ENCODE measurements at places on chromosomes 12 and 14.

- no peak for DNase-seq
Observed at GRCh38 chr12:4039931-4040330, 166.7 kb upstream of the PARP11 start.

DNA sequence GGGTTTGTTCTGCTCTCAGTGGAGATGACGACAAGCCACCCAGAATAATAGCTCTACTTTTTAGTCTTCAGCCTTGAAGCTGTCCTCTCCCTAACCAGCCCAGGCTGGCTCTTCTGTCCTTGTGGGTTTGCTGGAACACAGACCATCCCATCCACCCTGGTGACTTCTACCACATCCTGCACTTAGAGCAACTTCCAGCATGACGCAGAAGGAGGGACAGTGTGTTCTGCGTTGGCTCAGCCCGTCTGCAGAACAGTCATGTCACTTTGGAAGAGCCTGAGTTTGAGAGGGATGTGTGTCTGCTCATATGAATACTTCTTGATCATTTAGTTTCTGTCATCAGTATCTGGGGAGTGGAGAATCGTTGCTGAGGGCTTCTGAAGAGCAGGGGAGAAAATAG is 198.0 kb downstream of the CACNA1C start:
- DNase-seq, result no peak

- DNase-seq, result no peak
Observed at GRCh38 chr14:100348253-100348729, 25.2 kb downstream of the SLC25A47 start.

GRCh38 chr14:97275276-97275675 is 478.1 kb downstream of the VRK1 start:
- no peak for DNase-seq

DNA sequence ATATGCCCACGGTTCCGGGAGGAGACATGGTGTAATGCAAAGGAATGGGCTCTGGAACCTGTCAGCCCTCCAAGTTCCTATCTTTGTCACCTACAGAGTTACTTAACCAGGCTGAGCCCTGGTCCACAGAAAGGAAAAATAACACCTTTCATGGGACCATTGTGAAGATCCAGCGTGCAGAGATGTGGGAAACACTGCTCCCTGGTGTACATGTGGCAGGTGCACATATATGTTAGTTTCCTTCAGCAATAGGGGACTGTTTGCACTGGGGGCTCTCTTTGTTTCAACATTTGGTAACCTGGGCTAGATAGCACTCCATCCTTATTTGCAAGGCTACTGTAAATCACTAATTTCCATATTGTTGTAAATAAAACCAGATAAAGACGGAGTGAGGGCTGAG is 72.3 kb downstream of the ANO2 start:
- no peak for DNase-seq

GRCh38 chr12:79299447-79300198 is 391.1 kb downstream of the PAWR start:
- DNase-seq, result no peak

DNA sequence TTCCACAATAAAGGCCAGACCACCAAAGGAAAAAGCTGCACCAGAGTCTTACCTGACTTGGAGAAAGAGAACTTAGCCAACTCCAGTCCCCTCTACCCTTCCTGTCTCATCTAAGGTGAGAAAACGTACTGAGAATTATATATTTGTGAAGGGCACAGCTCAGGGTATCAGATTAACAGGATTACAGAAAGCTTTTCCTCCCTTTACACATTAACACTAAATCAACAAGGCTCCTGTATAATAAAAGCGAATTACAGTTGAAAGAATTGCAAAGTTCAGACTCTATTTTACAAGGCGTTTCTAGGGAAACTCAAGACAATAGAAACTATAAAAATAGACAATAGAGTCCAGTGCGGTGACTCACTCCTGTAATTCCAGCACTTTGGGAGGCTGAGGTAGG is 82.7 kb upstream of the RPL10L start:
- DNase-seq, result no peak

- DNase-seq, result no peak
Observed at GRCh38 chr12:111100003-111100402, 179.6 kb upstream of the MYL2 start.

- DNase-seq, result no peak
Observed at GRCh38 chr12:132685400-132685799, 1.7 kb downstream of the POLE start.

GRCh38 chr14:96056509-96057422 is 17.6 kb downstream of the C14orf132 start:
- DNase-seq, result no peak

- DNase-seq, result no peak
Observed at GRCh38 chr12:85784096-85784720, 52.0 kb downstream of the RASSF9 start.

GRCh38 chr12:72448805-72449204 is 176.6 kb downstream of the TRHDE start:
- no peak for DNase-seq

DNA sequence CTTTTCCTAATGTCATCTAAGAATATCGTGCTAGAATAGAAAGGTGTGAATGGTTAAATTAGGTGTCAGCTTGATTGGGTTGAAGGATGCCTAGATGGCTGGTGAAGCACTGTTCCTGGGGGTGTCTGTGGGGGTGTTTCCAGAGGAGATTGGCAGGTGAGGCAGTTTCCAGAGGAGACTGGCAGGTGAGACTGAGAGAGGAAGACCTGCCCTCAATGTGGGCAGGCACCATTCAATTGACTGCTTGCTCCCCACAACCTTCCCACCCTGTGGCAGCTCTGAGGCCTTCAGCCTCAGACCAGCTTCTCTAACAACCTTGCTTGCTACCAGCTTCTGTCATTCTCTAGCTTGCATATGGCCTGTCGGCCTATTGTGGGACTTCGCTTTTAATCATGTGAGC is 9.2 kb downstream of the RNASE9 start:
- DNase-seq, result no peak

DNA sequence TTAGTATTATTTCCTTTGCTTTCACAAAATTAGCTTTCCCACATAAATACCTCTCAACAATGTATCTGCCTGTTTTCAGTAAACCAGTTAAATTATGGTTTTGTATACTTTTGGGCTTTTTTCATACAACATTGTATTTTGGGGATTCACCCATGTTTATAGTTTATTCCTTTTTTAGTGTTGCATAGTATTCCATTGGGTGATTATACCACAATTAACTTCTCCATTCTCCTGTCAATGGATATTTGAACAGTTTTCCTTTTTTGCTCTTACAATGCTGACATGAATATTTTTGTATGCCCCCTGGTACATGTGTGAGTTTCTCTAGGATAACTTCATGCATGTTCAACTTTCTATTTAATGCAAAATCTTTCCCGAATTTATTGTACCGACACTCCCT is 12.6 kb upstream of the NDUFA12 start:
- DNase-seq, result no peak

DNA sequence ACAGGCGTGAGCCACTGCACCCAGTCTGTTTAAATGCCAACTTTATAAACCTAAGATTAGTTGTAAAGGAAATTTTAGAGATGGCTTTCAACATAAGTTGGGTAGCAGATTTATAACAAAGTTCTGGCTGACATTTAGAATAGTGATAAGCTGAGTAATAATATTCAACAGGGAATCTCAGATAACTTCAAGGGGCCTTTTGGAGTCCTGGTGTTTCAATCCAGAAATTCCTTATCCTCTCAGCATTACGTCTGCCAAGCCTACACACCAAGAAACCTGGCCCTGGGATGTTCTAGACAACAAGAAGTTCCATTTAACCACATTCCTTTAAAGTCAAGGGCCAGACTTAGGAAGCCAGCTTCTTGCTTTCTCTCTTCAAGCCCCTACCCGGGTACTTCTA is 59.5 kb upstream of the DYRK2 start:
- DNase-seq, result no peak

- DNase-seq, result no peak
Observed at GRCh38 chr12:94089891-94090290, 58.5 kb upstream of the PLXNC1 start.

DNA sequence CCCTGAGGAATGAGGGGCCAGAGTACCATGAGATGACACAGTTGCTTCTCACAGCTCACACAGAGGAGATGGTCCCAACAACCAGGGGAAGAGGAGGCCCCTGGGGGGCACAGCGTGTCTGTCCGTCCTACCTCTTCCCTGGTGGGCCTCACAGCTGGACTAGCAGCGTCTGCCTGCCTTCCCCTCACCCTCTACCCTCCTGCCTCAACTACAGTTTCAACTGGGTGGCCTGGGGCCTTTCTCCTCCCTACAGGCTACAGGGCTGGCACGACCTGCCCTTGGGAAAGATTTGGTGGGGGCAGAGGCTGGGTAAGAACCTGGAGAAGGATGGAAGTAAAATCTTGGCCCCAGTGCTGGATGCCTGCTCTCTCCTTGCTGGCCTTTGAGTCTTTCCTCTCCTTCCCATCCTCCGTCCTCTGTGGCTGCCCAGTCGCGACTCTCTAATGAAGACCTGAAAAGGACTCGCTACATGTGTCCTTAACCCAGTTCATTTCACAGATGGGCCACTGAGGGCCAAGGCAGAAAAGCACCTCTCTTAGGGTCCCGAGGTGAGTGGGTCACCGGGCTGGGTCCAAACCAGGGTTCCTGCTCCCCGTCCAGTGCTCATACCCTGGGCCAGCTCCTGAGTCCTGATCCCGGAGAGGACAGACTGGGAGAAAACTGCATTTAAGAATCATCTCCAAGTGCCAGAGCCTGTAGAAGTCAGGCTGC is 232.5 kb downstream of the BCL11B start:
- DNase-seq, result no peak

DNA sequence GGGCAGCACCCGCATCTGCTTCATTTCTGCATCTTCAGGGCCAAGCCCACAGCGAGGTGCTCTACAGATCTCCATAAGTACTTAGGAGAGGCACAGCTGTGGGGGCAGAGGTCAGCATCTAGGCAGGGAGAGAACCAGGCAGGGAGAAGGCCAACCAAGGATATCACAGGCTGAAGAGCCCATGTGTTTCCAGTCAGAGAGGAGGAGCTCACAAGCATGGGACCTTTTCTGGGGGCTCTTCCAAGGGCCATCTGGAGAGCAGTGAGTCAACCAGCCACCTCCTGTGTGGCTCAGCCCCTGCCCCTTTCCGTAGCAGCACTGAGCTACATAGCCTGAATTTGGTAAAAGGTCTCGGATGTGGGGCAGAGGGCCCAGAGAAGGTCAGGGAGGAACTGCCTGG is 78.5 kb downstream of the ARL6IP4 start:
- no peak for DNase-seq

DNA sequence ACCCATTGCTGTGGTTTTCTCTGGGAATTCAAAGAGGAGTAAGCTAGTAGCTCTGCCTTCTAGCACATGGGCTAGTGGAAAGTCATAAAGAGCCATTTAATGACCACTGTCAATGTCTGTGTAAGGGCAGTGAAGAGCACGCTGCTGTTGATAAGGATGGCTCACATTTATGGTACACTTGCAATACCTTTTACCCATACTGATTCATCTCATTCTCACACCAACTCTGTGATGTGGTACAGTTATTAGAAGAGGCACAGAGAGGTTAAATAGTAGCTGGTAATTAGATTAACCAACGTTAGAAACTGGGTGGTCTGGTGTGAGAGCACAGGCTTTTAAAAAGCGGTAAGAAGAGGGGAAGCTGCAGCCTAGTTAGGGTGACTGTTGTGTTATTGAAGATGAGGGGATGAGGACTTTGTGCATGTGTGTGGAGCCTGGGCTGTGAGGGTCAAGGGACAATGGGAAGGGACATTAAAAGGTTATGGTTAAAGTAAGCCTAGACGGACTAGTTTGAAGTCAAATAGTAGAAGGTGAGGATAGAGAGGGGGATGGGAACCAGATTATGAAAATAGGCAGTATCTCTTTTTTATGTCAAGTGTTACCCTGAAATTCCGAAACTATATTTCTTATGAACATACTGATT is 25.2 kb downstream of the RASSF3 start:
- DNase-seq, result no peak

DNA sequence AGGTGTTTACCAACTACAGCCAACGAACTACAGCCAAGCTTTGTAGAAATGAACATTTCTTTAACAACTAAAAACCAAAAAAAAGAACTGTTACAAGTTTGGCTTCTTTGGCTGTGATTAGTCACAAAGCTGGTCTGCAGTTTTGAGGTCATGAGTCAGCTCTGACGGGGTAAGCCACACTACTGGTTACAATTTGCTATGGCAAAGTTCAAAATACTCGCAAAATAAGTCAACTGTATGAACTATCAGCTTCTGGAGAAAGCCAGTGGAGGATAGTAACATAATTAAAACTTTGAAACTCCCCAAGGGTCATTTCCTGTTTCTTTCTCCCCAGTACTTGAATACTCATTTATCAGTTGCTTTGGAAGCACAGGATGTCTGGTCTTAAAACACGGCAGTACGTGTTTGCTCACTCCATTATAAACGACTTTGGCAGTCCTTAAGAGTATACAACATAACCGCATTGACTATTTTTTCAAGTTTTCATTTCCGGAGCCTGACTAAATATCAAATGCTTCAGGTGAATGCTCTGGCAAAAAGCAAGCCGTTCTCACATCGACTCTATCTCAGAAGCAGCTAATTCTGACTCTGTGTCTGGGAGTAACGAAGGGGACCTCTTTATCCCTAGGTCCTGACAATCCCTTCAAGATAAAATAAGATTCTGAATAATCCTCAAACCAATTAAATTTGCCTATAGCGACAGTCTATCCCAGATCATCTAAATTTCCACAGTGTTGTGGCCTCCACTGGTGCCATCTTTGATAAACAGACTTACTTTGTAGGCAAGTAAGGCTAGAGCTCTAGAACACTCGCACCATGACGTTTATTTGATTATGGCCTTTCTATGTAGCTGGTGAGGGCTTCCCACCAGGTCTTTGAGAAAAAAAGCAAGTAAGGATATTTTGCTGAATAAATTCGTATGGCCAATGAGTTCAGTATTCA is 10.6 kb downstream of the PHLDA1 start:
- DNase-seq, result no peak

GRCh38 chr12:65501093-65501621 is 222.7 kb downstream of the MSRB3 start:
- no peak for DNase-seq

- DNase-seq, result no peak
Observed at GRCh38 chr14:105299654-105300541, 903 bp downstream of the BRF1 start.
